Left lung (tissue), 14 donors: ENCODE measurements at places on chromosomes 6 and 20. TPM values are rescaled to one million over a fixed set of nuclear protein-coding genes. Genes with fewer than 3 reads are reported as not detected.

GRCh38 chr6:166257911-166258318 lies 50.3 kb downstream of the PRR18 start:
- peak overlapping the region; percentile 95 for H3K27ac ChIP-seq
- DNase-seq = no peak
- H3K36me3 ChIP-seq = no peaks in the 10 kb centered on the region
- H3K27me3 ChIP-seq = peaks cover 55% of the 10 kb centered on the region
- no peaks in the 10 kb centered on the region for H3K4me1 ChIP-seq
- no peak overlapping the region for H3K4me3 ChIP-seq

- peaks cover 27% of the 10 kb centered on the region for H3K27me3 ChIP-seq
- no peak for DNase-seq
- peak overlapping the region; percentile 83 for H3K4me3 ChIP-seq
- peaks cover 64% of the 10 kb centered on the region for H3K4me1 ChIP-seq
- no peaks in the 10 kb centered on the region for H3K36me3 ChIP-seq
Observed at GRCh38 chr6:44265722-44266233, 427 bp upstream of the NFKBIE start.

- no peak overlapping the region for H3K4me3 ChIP-seq
- no peak for DNase-seq
- no peaks in the 10 kb centered on the region for H3K36me3 ChIP-seq
- H3K27me3 ChIP-seq = no peaks in the 10 kb centered on the region
- no peaks in the 10 kb centered on the region for H3K4me1 ChIP-seq
- no peak overlapping the region for H3K27ac ChIP-seq
Observed at GRCh38 chr6:130421585-130421984, 55.8 kb downstream of the TMEM200A start.

DNA sequence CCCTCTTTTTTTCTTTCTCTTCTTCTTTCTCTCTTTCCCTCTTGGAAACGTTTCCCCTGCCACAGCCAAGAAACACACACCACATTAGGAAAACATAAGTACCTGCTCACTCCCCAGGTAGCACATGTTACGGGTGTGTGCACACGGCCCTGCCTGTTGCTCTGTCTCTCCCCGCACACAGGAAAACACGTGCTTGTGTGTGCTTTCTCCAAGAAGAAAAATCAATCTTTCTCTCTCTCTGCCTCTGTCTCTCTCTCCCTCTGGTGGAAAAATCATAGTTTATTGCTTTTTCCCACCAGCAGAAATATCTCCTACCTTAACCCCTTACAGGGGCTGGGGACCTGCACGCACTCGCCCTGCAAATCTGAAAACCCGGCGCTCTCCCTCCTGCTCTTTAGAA lies 102.3 kb downstream of the EDN3 start:
- no peak overlapping the region for H3K27ac ChIP-seq
- H3K36me3 ChIP-seq = no peaks in the 10 kb centered on the region
- peaks cover 13% of the 10 kb centered on the region for H3K4me1 ChIP-seq
- peaks cover 88% of the 10 kb centered on the region for H3K27me3 ChIP-seq
- H3K4me3 ChIP-seq = no peak overlapping the region
- no peak for DNase-seq

Gene SPATS1
- not detected for polyA plus RNA-seq
